PC-3 (cell line): ENCODE measurements at places on chromosomes 7 and 10. TPM values are rescaled to one million over a fixed set of nuclear protein-coding genes. Genes with fewer than 3 reads are reported as not detected.
A peak's percentile ranks its signal among the peaks of the same experiment; 100 is the strongest.

The NRG3 gene
- not detected in 2 replicates for total RNA-seq

The DRGX gene
- total RNA-seq: 0.12 and 0.33 TPM in 2 replicates

GRCh38 chr10:60148266-60148840 is 241.3 kb downstream of the ANK3 start:
- peak; percentile 99 for DNase-seq

GRCh38 chr7:159144758-159145489 is at the start of gene VIPR2:
Gene VIPR2, minus strand, starts transcription at chr7:159144867. Its CDS starts 96 bp downstream, at chr7:159144771.
- no peak for DNase-seq

GRCh38 chr7:117741962-117742361 is 131.3 kb downstream of the CTTNBP2 start:
- DNase-seq: no peak

GRCh38 chr10:69578508-69578991 is 5.3 kb upstream of the NEUROG3 start:
- DNase-seq: no peak
